ENCODE measurements at places on chromosomes 4 and X.
A peak's percentile ranks its signal among the peaks of the same experiment; 100 is the strongest.

GRCh38 chr4:133929531-133930239, 271.9 kb downstream of the PABPC4L start:
- no peak overlapping the region for H3K27ac ChIP-seq
- H3K27me3 ChIP-seq, result no peaks in the 10 kb centered on the region
- no peak for DNase-seq
- no peak overlapping the region for H3K4me3 ChIP-seq

DNA sequence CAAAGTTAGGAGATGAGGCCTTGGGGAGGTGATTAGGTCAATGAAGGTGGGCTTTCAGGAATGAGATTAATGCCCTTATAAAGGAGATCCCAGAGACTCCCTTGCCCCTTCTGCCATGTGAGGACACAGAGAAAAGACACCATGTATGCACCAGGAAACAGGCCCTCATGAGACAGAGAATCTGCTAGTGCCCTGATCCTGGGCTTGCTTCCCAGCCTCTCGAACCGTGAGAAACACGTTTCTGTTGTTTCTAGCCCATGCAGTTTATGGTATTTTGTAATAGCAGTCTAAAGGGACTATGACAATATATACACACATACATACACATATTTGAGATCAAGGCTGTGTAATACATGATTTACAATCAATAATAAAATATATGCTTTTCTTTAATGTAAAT, 41.4 kb upstream of the ENPP6 start:
- no peaks in the 10 kb centered on the region for H3K36me3 ChIP-seq
- H3K27ac ChIP-seq, result no peak overlapping the region
- no peaks in the 10 kb centered on the region for H3K4me1 ChIP-seq
- no peak for DNase-seq

- peaks cover 24% of the 10 kb centered on the region for H3K4me1 ChIP-seq
- DNase-seq, result no peak
- H3K27ac ChIP-seq, result no peak overlapping the region
- H3K36me3 ChIP-seq, result 0 out of 2 replicates have a peak, but pooled peaks cover 15% of the 10 kb centered on the region
Observed at GRCh38 chrX:110280954-110281353, 36.9 kb downstream of the AMMECR1 start.

DNA sequence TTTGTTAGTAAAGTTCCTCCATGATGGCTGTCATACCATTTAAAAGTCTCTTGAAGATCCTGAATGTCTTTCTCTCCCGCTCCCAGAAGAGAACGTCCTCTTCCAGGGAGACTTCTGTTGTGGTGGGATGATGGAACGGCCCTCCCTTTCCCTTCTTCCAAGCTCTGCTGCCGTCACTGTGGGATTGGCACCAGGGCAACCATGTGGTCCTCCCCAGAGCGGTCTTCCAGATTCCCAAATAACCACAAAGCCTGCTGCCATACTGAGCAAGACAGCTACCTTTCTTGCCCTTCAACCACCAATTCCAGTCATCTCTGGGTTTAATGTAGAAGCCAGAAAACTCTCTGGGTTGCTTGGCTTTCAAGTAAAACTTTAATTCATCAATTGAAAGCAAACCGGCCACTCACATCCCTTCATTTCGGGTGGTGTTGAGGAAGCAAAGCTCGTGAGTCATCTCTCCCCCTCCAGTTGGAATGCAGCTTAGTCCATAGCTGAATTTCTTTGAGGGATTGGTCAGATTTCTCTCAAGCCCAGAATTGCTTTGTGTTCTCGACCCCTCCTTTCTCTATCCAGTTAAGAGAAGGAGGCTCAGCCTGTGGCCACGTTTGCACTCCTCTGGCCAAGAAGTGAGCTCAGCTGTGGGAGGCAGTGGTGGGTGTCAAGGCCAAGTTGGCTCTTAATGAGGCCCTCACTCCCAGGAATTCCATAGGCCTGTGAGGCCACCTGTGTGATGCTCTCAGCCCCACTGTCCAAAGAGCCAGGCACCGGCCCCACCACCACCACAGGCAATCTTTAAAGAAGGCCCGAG, 36.9 kb downstream of the FHDC1 start:
- DNase-seq, result peak; percentile 67
- no peak overlapping the region for H3K4me3 ChIP-seq
- peaks cover 6% of the 10 kb centered on the region for H3K36me3 ChIP-seq
- H3K27me3 ChIP-seq, result no peaks in the 10 kb centered on the region

- no peak overlapping the region for H3K27ac ChIP-seq
- no peak overlapping the region for H3K4me3 ChIP-seq
- H3K27me3 ChIP-seq, result no peaks in the 10 kb centered on the region
- no peak for DNase-seq
- no peaks in the 10 kb centered on the region for H3K4me1 ChIP-seq
Observed at GRCh38 chr4:55127053-55127452, 1.7 kb upstream of the KDR start.

DNA sequence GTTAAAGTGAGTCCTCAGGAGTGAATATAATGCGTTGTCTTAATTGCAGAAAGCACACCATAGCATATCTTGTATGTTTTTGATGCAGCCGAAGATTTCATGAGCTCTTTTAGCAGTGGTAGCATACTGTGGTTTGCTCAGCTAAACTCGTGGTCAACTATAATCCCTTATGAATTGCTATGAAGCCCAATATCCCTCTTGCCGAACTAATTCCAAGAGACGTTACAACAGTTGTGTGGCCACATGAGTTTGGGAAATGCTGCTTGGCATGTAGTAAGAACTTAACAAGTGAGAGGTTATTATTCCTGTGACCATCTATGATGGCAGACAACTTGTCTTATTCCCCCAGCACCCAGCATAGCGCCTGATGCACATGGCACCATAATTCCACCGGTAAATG, 30.7 kb downstream of the SYAP1 start:
- H3K36me3 ChIP-seq, result no peaks in the 10 kb centered on the region
- H3K27me3 ChIP-seq, result no peaks in the 10 kb centered on the region
- no peak overlapping the region for H3K4me3 ChIP-seq

- DNase-seq, result no peak
- no peaks in the 10 kb centered on the region for H3K4me1 ChIP-seq
- H3K27ac ChIP-seq, result no peak overlapping the region
- no peak overlapping the region for H3K4me3 ChIP-seq
- H3K27me3 ChIP-seq, result no peaks in the 10 kb centered on the region
Observed at GRCh38 chrX:86133761-86134160, 14.5 kb upstream of the DACH2 start.

- no peaks in the 10 kb centered on the region for H3K4me1 ChIP-seq
- no peak for DNase-seq
- no peaks in the 10 kb centered on the region for H3K36me3 ChIP-seq
- H3K27me3 ChIP-seq, result no peaks in the 10 kb centered on the region
- H3K27ac ChIP-seq, result no peak overlapping the region
- H3K4me3 ChIP-seq, result no peak overlapping the region
Observed at GRCh38 chr4:101885574-101885973, 95.0 kb downstream of the BANK1 start.

DNA sequence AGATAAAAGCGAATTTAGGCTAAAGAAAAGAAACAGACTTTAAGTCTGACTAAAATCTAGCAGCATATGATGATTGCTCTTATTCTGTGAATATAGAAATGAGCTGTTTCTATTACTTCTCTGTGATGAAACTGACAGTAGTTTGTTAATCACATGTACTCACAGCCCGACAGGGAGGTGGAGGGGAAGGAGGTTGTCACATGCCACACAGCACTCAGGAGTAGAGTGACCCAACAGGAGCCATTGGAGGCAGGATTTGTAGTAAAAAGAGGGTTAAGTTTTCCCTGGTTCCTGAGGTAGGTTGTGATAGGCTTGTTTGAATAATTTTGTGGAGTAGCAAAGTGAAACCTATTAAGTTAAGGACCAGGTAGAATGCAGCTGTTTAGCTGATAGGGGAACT, 495.9 kb downstream of the CENPC start:
- H3K27ac ChIP-seq, result no peak overlapping the region
- DNase-seq, result no peak
- H3K27me3 ChIP-seq, result no peaks in the 10 kb centered on the region

DNA sequence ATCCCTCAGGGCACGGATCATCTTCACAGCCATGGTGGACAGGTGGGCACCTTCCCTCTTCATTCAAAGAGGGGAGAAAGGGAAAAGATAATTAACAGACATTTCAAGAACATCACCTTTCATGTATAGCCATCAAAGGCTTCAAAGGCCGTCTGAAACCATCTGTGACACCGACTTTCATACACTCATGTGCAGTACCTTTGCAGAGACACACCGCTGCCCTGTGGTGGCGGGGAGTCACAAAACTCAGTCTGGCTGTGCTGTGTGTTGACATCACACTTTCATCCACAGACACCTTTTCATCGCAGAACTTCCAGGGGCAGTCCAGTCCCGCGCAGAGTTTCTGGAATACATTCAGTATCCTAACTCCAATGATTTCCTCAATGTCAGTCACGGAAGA, 47.6 kb upstream of the MTNR1A start:
- H3K27me3 ChIP-seq, result no peaks in the 10 kb centered on the region
- H3K4me3 ChIP-seq, result no peak overlapping the region
- H3K27ac ChIP-seq, result no peak overlapping the region
- no peak for DNase-seq
- H3K36me3 ChIP-seq, result no peaks in the 10 kb centered on the region

Data from PC-9 (cell line).